ENCODE measurements at places on chromosomes 6 and 20.

GRCh38 chr20:44784688-44785087 is 25.7 kb downstream of the RIMS4 start:
- no peak for DNase-seq

DNA sequence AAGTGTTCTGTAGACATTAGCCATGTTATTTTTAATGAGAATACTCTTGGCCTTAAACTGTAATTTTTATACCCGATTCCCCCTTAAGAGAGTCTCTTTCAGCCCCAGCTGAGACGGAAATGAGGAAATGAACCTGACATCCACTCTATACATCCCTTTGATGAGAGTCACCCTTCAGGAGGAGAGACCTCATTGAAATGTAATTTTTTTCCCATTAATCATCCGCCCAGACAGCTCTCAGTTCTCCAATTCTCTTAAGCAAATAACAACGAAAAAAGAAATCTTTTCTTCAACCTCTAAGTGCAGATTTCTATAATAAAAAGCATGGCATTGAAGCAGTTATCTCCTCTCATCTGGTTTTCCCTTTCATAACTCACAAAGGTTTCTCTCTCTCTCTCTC is 243.8 kb upstream of the PMEPA1 start:
- DNase-seq, result no peak

DNA sequence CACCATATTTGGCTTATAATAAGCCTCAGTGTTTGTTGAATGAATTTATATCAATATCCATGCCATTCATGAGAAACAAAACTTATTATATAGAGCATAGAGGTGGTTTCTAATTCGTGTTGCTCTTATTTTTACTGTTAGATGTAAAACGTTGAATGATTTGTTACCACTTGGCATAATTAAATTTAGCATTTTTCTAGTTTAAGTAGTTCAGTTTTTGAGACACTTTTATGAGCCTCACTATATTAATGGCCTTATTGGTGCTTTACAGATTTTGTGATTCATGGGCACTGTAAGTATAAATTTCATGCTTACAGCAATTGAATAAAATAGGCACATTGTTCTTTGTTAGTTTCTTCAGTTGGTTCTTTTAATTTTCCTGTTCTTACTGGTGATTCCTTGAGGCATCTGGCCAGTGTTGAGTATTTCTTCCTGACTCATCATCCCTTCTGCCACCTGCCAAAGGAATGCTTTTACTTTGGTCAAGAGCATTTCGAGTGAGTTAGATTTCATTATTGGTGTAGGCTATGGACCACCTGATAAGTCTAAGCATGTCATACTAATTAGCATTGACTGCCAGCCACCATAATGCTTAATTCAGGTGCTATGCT is 34.8 kb downstream of the CDKAL1 start:
- no peak for DNase-seq

DNA sequence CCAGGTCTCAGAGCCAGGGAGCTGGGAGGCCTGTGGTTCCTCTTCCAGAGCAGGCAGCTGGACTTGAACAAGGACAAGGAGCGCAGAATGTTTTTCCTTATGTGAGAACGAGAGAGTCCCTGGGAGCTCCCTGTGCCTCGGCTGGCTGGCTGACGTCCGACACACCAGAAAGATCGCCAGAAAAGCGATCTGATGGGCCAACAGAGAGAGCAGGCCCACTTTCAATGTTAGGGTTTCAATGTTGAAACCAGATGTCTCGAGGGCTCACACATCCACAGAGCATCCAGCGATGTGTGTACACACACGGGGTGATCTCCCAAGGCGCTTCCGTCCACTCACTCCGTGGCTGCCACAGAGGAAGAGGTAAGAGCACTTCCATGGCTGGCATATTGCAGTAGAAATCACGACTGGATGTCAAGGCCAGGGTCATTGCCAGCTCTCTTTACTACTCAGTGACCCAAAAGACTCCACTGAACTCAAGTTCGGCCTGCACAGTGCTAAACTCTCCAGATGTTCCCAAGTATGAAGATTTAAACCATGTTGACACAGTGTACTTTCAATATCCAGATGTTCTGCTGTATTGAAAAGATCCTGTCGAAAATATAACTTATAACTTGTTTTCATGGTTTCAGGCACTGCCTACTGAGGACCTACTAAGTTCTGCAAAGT is 70.8 kb upstream of the FOXC1 start:
- no peak for DNase-seq

DNA sequence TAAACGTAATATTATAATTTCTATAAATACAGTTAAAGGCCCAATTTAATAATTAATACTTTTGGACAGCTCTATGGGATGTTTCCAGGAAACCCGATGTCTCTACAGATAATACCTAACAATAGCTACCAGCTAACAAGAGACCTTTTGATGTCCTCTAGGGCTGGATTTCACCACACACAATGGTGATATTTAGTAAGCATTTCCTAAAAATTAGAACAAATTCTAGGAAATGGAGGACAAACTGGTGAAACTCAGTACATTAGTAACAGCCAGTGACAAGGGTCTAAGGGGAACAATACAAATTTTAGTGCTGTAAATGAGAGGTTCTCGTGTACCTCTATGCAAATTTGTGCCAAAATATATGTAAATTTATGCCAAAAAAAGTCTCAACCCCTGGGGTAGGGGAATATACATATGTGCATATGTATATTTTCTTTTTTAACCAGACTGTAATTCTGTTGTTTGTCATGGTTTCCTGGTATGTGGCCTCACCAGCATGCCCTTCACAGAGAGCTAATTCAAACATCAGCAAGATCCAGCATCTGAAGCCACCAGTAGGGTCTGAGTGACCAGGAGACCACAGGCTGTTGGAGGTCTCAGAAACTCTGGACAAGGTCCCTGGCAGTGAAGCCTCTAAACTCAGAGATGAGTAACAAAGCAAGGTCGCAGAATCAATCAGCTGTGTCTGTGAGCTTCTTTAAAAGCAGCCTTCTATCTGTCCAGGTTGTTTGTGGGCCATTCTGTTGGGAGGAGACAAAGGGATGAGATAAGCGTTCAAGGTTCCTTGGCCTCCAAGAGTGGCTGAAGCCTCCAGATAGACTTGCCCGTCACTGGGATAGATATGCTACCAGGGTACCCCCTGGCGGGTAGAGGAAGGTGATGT is 235.1 kb upstream of the RREB1 start:
- no peak for DNase-seq

GRCh38 chr6:129959358-129959930 is 58.9 kb upstream of the L3MBTL3 start:
- DNase-seq, result no peak

GRCh38 chr6:156949376-156949775 is 172.2 kb downstream of the ARID1B start:
- DNase-seq, result no peak

DNA sequence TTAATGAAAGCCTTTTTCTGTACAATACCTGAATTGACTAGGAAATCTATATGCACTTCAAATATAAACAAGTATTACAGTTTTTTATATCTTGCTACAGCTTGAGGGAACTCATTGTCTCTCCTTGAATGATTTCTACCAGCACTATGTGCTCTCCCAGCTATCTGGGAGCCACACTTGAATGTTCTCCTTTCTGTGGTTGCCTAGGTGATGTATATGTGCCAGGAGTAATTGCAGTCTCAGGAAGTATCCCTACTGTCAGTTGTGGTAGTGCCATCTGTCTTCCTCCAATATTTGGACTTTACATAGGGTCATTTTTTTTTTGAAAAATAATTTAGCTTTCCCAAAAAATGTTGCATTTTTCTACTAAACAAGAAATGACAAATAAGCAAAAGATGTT is 288.0 kb upstream of the PLCB4 start:
- DNase-seq, result no peak

GRCh38 chr6:71238351-71238750 is 50.3 kb upstream of the OGFRL1 start:
- no peak for DNase-seq

DNA sequence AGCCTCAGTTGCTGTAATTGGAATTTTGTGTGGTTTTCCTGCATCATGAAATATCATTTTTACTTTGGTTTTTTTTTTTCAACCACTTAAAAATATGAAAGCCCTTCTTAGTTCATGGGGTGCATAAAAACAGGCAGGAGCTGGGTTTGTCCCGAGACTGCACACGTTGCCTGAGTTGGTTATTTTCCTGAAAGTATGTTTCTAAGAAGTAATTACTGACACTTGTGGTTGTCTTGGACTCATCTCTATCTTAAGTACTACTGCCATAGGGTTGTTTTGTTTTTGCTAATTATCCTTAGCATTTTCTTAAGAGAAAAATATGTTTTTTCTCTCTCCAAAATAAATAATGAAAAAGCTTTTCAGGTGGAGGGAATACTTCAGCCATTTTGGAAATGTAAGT is 40.1 kb downstream of the FAM120B start:
- peak; percentile 50 for DNase-seq

DNA sequence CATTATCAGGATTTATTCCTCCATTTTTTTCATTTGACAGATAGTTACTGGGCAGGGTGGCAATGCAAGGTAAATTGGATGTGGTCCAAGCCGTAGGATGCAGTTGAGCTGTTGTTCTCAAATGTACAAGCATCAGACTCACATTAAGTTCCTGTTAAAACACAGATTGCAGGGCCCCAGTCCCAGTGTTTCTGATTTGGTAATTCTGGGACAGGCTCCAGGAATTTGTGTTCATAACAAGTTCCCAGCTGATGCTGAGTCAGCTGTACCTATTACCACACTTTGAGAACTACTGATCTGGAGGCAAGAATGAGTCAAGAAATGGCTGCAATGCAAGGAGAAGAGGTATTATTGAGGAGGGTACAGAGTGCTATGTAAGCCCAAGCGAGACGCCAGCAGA is 11.7 kb downstream of the TMEM244 start:
- no peak for DNase-seq

GRCh38 chr20:14896569-14896968 is 559.2 kb upstream of the FLRT3 start:
- no peak for DNase-seq

DNA sequence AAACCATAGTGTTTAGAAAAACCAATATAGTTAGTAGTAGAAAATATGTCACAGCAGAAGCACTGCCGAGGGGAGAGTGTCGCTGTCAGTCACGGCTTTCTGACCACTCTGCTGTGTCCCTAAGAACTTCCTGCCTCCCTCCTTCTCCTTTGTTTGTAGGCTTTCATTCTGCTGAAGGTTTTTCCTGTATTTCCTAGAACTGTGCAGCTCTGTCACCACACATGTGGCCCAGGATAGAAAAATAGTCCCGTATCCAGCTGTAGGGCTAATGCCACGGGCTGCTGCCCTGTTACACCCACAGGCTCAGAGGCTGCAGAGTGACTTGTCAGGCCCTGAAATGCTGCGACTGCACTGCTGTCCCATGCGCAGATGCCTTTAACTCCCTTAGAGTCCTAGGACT is 52.6 kb upstream of the SYNJ2 start:
- DNase-seq, result no peak

GRCh38 chr6:30361661-30362060 is 16.7 kb downstream of the RPP21 start:
- DNase-seq, result no peak

DNA sequence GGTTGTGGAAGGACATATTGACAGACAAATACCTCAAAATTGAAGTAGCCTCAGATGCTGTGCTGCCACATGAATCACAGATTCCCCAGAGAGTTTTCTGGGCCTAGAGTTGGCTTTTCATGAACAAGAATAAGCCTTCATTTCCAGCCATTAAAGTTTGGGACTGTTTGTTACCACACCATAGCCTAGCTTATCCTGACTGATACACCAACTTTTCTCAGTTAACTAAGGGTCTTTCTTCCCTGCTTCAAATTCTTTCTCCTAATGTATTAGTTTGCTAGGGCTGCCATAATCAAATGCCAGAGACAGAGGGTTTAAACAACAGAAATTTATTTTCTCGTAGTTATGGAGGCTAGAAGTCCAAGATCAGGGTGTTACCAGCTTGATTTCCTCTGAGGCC is 237.4 kb upstream of the ZFP64 start:
- DNase-seq, result no peak

DNA sequence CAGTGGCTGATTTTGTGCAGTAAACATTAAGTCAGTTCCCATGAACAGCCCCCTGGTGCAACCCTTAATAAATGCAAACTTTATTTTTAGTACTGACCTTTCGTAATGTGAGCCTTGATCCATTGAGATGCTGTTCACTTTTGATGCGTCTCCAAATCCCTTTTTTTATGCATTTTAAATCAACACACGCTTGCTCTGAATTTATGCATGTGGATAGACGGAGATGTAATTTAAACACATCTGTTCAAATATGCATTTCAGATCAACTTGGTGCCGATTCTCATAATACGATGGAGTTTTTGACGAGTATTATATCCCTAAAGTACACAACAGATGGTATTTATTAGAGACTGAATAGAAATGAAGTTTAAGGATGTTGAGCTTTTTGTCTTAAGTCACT is 505.7 kb downstream of the CDKAL1 start:
- no peak for DNase-seq

GRCh38 chr6:40328386-40328985 is 258.7 kb downstream of the LRFN2 start:
- peak; percentile 7 for DNase-seq

- DNase-seq, result no peak
These were observed 68.7 kb downstream of the TXNDC5 start for GRCh38 chr6:7841781-7842468.

GRCh38 chr6:7243179-7243981 is 69.6 kb downstream of the SSR1 start:
- peak; percentile 70 for DNase-seq

DNA sequence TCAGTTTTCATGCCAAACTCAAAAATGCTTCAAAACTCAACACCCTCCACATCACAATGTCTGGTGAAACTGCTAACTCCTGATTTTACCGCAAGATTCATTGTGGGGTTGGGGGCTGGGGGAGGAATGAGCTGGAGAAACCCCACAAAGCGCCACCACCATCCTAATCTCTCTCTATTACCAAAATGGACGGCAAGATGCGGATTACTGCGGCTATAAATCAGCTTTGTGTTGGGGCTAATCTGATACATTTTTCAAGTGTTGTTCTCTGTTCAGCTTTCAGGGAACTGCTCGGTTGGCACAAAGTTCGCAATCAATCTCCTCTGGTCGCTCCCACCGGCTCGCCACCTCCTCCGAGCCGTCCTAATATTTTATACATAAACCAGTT is 83.7 kb downstream of the TMEM242 start:
- DNase-seq, result no peak

- no peak for DNase-seq
These were observed 10.9 kb downstream of the NINL start for GRCh38 chr20:25574411-25574810.

DNA sequence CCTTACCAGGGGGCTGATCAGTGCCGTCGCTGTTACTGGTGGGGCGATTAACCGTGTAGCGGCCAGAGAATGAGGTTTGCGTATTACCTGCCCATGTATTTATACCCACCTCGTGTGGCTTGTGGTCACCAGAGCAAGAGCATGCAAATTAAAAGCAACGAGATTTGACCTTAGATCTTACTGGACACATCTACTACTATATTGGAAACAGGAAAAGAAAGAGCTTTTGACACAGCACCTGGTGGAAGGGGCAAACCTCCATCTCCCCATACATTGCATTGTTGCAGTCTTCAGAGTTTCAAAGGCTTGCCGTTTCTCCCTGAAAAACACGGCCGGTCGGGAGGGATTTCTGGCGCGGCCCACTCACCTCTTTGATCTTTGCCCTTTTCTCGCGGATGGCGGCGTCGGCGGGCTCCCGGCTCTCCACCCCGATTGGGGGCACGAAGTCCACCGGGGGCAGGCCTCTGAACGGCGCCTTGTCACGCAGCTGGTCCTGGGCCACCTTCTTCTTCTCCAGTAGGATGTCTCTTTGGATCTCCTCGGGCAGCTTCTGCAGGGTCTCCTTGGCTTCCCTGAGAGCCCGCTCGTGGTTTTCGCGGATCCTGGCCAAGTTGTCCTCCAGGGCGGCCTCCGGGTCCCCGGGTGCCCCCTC is 1.3 kb downstream of the MAN1A1 start:
- DNase-seq, result no peak

GRCh38 chr6:49849213-49849907 is 17.0 kb downstream of the CRISP1 start:
- DNase-seq, result peak; percentile 50
